ENCODE measurements at places on chromosomes 13 and 19.

DNA sequence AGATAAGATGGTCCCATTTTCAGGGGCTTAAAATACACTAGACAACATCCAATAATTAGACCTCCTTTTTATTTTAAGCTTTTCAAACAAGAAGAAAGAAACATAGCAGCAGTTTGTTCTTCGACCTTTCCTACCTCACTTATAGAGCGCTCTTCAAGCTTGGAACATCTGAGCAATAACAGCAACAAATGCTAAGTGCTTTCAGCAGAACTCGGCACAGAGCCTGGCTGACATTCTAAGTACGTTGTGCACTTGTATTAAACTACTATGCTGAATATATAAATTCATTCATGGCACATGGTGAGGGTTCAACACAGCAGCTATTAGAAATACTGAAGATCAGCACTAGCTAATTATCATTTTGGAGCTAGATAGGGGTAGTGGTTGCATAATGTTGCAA, 256.1 kb upstream of the MAB21L1 start:
- DNase-seq: no peak

GRCh38 chr13:101817898-101818297, 365.4 kb downstream of the ITGBL1 start:
- no peak for DNase-seq

GRCh38 chr19:47896773-47897172, 10.7 kb upstream of the SULT2A1 start:
- no peak for DNase-seq

DNA sequence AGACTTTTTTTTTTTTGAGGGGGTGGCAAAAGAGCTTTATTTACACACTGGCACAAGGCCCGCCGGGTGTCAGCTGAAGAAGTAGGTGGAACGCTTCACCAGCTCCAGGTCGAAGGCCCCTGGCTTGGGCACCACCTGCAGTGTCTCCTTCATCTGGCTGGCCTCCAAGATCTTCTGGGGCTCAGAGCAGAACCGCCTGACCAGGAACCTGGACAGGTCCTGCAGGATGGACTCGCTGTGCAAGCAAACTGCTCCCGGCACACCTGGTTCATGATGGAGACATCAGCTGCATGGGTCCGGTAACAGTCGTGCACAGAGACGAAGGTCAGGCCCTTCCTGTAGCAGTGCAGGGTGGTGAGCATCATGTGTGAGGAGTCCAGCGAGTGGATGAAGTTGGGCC, 4.4 kb upstream of the CYP4F2 start:
- no peak for DNase-seq

DNA sequence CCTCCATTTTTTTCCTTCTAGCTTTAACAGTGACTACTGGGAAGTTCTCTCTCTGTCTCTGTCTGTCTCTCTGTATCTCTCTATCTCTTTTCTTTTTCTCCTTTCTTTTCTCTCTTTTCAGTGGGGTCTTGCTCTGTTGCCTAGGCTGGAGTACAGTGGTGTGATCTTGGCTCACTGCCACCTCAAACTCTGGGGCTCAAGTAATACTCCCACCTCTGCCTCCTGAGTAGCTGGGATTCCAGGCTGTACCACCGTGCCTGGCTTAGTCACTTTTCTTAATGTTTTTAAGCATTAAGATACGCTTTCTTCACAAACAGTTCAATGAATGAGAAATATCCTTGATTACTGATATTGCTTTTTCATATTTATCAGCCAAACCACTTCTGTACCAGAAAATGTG, 13.1 kb downstream of the PCCA start:
- no peak for DNase-seq

GRCh38 chr19:14769201-14769600, 9.2 kb downstream of the ADGRE2 start:
- no peak for DNase-seq

DNA sequence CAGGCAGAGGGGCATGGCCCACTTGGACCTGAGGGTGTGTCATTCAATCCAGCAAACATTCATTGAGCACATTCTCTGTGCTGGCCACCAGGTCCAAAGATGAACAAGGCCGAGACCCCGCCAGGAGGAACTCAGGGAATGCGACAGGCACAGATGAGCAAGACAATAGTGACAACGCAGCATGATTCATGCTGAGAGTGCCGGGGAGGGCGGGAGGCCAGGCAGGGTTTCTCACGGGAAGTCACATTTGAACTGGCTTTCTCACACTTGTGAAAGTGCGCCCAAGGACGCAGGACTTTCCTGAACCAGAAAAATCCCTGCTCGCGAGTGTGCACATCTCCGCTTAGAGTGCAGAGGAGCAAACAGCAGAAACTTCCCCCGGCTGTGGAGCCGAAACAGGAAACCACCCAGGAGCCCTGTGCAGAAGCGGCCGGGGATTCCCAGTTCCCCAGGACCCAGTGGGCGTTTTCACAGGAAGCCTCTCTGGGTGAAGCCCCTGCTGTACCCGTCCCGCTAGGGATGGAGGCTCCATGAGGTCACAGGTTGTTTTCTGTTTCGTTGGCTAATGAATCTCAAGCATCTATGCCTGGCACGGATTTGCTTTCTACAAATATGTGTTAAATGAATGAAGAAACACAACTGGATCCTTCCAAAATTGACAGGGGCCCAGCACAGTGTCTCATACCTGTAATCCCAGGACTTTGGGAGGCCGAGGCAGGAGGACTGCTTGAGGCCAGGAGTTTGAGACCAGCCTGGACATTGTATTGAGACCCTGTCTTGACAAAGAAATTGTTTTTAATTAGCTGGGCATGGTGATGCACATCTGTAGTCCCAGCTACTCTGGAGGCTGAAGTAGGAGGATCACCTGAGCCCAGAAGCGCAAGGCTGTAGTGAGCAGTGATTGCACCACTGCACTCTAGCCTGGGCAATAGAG, 68.4 kb upstream of the TM9SF2 start:
- DNase-seq: peak; percentile 78

DNA sequence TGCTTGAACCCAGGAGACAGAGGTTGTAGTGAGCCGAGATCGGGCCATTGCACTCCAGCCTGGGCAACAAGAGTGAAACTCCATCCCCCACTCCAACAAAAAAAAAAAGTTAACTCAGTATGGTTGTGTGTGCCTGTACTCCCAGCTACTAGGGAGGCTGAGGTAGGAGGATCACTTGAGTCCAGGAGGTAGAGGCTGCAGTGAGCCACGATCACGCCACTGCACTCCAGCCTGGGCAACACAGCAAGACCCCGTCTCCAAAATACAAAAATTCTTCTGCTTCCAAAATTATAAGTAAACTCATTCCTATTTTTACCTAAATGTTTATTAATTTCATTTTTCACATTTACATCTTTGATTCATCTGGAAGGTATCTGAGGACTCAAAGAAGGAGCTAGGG, 14.4 kb downstream of the PNMA8A start:
- DNase-seq: no peak

All from activated T-cell treated with anti-CD3 and anti-CD28 coated beads, Interleukin-2, amount 50 U/mL, for 1 hour (primary cell).